ENCODE measurements at places on chromosomes 7 and 10. TPM values are rescaled to one million over a fixed set of nuclear protein-coding genes. Genes with fewer than 3 reads are reported as not detected.

DNA sequence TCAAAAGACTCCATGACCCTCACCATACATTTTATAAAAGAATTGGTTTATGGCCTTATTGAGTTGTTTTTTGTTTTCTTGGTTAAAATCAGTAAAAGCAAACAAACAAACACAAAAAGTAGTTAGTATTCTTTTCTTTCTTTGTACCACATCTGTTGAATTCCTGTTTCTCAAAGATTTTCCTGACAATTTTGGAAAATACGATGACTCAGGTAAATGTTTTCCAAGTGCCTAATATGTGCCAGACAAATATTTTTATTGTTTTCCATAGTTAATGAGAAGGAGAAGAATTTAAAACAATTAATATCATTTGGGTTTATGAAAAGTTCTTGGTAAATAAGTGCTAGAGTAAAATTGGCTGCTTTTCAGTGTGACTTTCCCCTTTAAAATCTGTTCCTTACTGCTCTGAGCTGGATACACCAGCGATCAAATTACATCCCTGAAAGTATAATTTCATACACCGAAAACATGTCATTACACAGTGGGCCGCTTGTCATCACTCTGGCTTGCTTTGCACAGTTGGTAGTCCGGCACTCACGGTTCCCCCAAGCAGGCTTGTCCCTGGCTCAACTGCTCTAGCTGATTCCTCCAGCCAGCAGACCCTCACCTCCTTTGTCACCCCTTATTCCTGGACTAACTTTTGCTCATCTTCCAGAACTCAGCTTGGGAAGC lies 80.5 kb downstream of the TBXAS1 start:
- no peak for DNase-seq

DNA sequence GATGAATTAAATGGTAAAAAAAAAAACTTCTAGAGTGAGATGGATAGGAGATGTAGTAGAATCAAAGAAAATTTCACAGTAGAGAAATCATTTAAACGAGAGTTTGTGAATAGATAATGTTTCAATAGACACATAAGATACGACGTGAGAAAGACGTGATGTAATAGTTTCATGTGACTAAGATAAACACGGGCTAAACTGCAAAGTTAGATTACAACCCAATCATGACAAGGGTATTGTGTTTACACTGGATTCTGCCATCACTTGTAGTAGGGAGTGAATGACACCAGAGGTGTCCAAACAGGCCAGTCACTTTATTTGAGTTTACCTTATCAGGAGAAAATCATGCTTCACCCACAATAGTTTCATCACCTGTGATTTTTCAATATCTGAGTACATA lies 21.6 kb downstream of the SEMA3D start:
- DNase-seq: no peak

DNA sequence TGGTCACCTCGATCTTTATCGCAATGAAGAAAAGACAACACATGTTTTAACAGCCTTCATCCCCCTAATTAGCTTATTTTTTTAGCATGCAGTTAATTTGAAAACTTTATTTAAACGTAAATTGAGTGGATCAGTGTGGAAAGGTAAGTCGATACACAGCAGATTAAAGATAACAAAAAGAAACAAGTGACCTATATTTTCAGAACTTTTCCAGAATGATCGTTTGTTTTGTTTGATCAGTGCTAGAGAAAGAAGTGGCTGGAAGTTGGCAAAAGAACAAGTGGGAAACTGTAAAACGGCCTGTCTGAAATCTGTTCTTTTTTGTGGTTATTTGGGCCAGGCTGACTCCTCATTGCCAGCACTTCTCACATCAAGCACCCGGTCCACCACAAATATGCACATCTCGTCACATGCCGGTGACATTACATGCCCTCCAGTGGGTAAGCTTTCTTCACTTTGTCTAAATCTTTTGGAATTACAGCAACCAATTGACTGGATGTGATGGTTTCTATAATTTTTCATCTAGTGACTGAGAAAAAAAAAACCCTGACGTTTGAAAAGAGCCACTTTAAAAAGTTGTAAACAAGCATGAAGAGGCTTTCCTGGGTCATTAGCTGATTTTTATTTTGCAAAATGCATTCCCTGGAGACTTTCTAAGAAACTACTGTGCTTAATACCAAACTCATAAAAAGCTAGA lies 33.2 kb downstream of the C7orf33 start:
- no peak for DNase-seq

Gene EFCAB10
- total RNA-seq: 2.3 TPM

Measured in H7 (cell line).